SJSA1 (cell line): ENCODE measurements at places on chromosomes 7 and 10. TPM values are rescaled to one million over a fixed set of nuclear protein-coding genes. Genes with fewer than 3 reads are reported as not detected.

MMRN2 gene
- total RNA-seq = 1.5 TPM in 1 of 2 replicates, not detected in the other

TMEM176A gene
- not detected in 2 replicates for total RNA-seq

MCM10 gene
- total RNA-seq = 37.5 and 39.3 TPM in 2 replicates

PRPS1L1 gene
- total RNA-seq = not detected in 2 replicates

FAM25G gene
- not detected in 2 replicates for total RNA-seq

ZNF117 gene
- total RNA-seq = 2.3 and 2.8 TPM in 2 replicates

OR2A7 gene
- not detected in 2 replicates for total RNA-seq

OAT gene
- 112 and 119 TPM in 2 replicates for total RNA-seq

ITPRIP gene
- total RNA-seq = 3.8 and 4.2 TPM in 2 replicates

SLC16A9 gene
- 0.13 and 0.42 TPM in 2 replicates for total RNA-seq

TAS2R41 gene
- total RNA-seq = not detected in 2 replicates

ASB10 gene
- total RNA-seq = not detected in 2 replicates

ZNRF2 gene
- total RNA-seq = 17.3 and 20.3 TPM in 2 replicates

DNA sequence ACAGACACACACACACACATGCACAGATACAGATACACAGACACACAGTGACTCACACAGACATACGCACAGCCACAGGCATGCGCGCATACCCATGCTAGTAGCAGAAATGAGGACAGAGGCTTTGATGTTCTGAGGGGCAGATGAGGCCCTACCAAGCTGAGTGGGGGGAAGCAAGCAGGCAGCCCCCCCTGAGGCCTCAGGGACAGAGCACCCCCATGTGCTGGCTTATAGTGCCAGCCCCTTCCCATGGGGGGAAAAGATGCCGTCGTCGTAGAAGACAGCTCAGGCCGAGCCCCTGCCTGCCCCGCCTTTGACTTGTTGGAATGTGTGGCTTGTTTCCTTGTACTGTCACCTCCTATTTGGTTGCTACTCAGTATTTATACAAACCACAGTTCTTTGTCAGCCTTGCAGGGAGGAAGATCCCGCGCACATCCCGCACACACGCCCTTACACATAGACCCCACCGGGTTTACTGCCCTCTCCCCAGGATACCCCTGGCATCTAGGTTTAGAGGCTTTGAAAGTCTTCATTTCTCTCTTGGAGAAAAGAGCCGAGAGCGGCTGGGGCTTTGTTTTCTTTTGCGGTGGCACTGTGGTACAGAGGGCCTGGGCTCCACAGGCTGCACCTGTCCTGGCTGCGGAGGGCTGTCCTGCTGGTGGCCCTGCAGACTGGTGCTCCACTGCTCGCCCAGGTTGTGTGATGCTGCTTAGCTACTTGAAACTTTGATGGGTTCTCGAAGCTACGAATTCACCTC, 112.5 kb downstream of the DOCK1 start:
- no peak for DNase-seq

GRCh38 chr7:51102828-51103227, 213.8 kb downstream of the COBL start:
- DNase-seq = no peak

- no peak for DNase-seq
Observed at GRCh38 chr7:30745261-30745941, 6.5 kb upstream of the INMT start.

DNA sequence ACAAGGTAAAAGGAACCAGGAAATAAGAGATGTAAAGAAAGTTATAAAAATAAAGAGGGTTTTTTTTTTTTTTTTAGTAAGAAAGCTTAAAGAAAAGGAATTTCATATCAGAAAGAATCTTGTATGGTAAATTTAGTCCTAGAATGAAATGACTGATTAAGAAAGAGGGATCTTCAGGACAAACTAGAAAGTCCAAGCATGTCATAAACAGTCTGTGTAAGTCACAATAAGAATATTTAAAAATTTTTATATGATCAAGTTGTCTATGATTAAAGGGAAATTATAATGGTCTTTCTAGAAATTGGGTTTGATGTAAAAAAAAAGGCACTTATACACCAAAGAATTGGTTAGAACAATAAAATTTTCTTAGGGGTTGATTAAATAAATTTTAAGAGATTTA, 289.5 kb downstream of the XPNPEP1 start:
- no peak for DNase-seq

DNA sequence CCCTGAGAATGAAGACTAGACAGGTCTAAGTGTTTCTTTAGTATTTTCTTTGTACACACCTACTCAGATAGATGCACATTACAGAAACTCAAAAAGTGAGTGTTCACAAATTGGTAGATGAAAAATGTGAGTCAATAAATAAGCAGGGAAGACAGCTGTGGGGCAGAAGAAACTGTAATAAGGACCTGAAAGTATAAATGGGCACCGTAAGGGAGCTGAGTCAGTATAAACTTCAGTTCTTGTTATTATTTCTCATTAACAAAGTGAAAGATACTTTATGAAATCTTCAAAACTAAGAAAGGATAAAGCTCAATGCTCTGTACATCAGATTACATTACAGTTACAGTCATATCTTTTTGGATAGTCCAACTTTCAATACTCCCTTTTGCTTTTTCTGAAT, 2.5 kb downstream of the MTPN start:
- no peak for DNase-seq

- peak; percentile 55 for DNase-seq
Observed at GRCh38 chr7:47371733-47372368, 210.1 kb downstream of the TNS3 start.

DNA sequence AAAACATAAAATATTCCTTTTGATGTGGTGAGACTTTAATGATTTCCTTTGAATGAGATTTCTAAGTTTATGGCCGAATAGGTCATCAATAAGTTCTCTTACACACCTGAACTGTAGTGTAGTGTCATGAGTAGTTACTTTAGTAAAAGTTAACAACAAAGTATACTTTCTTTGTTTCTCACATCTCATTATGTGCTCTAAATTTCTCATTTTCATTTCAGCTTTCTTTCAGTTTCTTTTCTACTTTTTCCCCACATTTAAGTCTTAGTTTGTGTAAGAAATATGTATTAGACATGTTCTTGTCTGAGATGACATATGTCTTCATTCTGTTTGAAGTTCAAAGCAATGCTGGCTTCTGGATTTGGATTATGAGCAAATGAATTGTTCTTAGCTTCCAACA, 348.1 kb downstream of the ANKRD7 start:
- DNase-seq = no peak

DNA sequence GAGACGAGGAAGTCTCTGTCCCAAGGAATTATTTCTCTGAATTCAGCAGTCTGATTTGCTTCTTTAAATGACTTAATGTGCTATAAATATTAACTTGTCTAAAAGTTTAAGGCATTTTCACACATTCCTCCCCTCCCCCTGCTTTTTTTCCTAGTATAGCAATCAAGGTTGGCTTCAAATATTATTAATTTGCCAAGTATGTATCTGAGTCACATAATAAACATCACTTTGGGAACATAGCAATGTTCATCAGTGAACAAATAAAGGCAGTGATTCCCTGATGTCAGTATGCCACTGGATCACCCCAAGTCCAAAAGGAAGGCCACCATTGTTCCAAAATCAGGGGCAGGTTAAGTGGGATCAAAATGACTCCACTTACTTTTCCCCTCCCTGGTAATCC, 40.5 kb downstream of the PDE6C start:
- DNase-seq = no peak

DNA sequence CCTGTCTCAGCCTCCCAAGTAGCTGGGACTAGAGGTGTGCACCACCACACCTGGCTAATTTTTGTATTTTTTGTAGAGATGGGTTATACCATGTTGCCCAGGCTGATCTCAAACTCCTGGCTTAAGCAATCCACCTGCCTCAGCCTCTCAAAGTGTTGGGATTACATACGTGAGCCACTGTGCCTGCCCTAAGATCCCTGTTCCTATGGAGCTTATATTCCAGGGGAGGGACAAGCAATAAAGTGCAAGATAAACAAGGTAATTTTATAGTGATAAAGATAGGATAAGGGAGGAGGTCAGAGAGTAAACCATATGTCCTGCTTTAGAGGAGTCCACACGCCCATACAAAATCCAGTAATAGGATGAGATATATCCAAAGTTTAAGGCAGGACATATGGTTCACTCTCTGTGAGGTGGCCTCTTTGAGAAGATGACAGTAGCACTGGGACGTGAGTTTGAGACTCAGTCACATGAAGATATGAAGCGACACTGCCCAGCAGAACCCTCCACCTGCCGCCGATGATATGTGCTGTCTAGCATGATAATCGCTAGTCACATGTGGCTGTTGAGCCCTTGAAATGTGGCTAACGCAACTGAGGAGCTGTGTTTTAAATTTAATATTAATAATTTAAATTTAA, 113.5 kb upstream of the PDCD4 start:
- DNase-seq = no peak

- DNase-seq = no peak
Observed at GRCh38 chr7:2860627-2861133, 16.6 kb upstream of the GNA12 start.

DNA sequence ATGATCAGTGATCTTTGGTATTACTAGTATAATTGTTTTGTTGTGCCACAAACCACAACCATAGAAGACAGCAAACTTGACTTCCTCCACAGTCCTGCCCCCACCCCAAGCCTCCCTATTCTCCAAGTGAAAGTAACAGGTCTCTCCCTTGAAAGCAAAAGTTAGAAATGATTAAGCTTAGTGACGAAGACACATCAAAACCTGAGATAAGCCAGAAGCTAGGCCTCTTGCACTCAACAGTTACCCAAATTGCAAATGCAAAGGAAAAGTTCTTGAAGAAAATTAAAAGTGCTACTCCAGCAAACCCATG, 7.5 kb downstream of the SAR1A start:
- DNase-seq = no peak

DNA sequence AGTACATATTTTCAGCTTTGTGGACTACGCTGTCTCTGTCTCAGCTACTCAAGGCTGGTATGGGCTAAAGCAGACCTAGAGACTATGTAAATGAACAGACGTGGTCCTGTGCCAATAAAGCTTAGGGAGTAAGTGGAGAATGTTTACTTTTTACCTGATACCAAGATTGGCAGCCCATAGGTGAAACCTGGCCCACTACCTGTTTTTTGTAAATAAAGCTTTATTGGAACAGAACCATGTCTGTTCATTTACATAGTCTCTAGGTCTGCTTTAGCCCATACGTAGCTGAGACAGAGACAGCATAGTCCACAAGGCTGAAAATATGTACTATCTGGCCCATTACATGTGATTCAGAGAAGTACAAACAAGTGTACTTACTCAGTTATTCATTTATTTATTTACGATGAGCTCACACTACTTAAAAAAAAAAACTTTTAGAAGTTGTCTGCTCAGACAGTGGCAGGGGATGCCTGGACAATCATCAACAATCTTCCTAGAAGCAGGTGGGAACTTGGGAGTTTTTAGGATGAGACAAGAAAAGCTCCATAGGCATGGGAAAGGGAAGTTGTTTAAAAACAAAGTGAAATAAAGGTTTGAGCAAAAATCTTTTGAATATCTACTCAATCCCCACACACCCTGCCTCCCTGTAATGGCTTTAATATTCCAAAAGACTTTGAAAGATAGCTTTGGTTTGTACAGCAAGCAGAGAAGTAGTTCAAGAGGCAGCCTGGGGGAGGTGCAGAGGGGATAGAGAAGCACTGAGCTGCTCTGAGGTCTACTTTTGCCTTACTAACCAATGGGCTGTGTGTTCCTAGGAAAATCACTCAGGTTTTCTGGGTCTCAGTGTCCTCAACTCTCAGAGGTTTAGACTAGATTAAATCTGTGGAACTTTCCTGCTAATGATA, 114.4 kb upstream of the AFAP1L2 start:
- DNase-seq = no peak

DNA sequence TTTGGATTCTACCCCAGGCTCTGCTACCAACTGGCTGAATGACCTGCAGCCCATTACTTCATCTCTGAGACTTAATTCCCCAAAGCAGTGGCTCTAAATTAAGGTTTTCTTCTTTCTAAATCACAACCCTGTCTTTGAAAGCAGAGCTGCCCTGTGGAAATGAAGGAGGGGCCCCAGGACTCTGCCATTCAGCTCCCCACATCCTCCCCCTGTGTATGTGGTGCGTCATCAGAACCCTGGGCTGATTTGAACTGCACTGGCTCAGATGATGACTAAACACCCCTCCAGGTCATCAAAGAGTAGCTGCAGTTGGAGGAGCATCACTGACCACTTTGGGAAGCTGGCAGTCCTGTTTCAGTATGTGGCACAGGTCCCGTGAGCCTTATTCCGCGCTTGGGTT, 46.6 kb downstream of the BPGM start:
- DNase-seq = peak; percentile 82

- DNase-seq = no peak
Observed at GRCh38 chr10:21463436-21463835, 62.0 kb downstream of the SKIDA1 start.

- no peak for DNase-seq
Observed at GRCh38 chr7:148223160-148223559, 367.4 kb upstream of the C7orf33 start.

- peak; percentile 63 for DNase-seq
Observed at GRCh38 chr10:109977382-109977806, 30.4 kb upstream of the ADD3 start.

DNA sequence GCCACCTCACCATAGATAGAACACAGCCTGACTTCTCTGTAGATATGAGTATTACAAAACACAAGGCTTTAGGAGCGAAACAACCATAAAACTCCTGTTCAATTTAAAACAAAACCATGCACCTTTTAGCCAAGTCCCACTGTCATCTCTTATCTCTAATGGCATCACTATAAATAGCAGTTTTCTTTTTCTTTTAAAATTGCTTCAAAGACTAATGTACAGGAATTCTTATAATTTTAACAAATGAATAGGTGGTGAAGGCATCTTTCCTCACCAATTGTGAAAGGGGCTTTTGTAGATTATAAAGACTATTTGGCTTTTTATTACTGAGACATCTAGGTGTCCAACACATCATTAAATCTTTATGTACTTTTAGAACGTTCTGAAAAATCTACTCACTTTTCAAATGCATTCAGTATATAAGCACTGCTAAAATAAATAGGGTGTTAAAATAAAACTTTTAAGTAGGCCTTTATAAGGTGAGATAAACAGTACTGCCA, 205.7 kb upstream of the GRM3 start:
- no peak for DNase-seq

DNA sequence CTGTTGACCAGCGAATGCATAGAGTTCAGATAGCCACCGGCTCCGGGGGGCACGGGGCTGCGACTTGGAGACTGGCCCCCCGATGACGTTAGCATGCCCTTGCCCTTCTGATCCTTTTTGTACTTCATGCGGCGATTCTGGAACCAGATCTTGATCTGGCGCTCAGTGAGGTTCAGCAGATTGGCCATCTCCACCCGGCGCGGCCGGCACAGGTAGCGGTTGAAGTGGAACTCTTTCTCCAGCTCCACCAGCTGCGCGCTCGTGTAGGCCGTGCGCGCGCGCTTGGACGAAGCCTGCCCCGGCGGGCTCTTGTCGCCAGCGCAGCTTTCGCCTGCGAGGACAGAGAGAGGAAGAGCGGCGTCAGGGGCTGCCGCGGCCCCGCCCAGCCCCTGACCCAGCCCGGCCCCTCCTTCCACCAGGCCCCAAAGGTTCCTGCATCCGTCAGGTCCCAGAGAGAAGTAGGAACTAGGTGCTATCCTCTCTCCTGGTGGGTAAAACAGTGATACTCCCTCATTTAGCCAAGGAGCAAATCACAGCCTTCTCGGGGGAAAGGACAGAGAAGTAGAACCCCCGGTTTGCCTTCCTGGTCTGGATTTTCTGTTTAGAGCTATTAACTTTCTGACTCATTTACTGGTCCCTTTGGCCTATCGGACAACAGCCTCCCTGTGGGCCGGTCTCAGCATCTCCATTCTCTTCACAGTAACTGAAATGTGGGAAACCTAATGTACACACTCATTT, 6.1 kb upstream of the HOXA2 start:
- no peak for DNase-seq
